ENCODE measurements at places on chromosomes 7 and 10. TPM values are rescaled to one million over a fixed set of nuclear protein-coding genes. Genes with fewer than 3 reads are reported as not detected.

GRCh38 chr7:25624833-25625232 is 396.5 kb upstream of the NPVF start:
- DNase-seq = no peak

DNA sequence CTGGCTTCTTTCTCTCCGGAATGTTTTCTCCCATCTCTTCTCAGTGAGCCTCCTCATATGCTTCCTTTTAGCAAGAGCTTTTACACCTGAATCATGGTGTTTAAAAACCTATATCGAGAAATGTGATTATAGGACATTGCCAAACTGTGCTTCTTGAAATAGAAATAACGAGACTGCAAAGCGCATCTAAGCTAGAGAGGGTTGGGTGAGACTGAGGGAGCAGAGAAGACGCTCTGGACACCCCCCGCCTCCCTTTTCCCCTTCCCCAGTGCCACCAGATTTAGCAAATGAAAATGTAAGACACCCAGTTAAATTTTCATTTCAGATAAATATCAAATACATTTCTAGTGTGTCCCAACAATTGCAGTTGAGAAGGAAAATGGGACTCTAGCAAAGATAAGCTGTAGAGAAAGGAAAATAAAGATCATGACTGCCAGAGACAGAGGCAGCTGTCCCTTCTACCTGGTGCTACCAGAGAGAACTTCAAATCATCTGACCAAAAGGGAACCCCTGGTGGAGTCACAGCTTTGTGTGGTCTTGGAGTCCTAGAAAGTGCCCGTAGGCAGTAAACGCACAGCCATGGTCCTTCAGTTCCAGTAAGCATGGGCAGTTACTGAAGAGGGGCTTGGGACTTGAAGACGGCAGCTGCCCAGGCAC is 14.6 kb downstream of the GSDME start:
- DNase-seq = no peak

DNA sequence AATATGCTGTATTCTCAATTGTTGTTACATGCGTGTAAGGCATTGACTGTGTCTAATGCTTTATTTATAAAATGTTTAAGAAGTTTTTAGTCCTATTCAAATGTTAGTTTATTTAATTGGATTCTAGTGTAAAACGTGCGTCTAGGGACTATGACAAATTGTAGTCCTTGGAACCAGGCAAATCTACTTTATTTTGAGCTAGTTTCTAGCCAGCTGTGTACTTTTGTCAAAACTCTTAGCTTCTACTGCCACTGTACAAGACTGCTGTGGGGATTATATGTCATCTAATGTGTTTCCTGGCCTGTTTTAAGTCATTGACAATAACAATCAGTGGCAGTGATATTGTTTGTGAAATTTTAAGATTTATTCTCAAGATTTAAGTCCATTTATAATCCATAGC is 220.5 kb upstream of the SEMA3D start:
- DNase-seq = no peak

- no peak for DNase-seq
Observed at GRCh38 chr7:83574616-83575015, 74.3 kb downstream of the SEMA3E start.

DNA sequence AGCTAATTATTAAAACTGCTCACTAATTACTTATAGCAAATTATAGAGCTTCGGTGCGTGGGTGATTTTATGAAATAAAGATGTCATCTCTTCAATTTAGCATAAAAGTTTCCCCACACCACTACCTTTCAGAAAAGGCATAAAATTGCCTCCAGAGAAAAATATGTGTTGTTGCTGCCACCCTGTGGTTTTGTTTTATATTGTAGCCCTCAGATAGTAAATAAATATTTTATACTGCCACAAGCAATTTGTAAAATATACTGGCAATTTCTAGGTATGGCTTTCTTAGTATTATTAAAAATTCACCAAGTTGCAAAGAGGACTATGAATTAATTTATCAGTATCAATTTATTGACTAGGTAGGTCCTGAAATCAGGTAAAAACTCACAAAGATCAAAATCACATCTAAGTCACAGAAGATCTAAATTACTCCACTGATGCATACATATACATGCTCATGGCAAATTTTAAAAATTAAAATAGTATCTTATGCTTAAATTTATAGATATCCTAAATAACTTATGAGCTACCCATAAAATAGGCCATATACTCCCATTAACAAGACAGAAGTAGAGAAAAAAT is 26.5 kb downstream of the ASNS start:
- DNase-seq = peak; percentile 38

DNA sequence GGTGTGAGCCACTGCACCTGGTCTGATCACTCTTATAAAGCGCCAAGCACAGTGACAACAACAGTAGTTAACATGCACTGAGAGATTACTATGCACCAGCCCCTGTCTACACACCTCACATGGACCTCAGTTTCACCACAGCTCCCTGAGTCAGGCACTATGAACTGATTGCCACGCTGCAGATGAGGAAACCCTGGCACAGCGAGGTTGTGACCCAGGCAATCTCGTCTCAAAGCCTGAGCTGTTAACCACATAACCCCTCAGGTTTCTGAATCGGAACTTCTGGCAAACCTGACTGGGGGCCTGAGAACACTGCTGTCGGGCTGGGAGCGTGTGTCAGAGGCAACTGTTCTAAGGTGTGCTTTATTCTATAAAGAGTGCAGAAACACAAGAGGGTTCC is 150.8 kb downstream of the RNF216 start:
- DNase-seq = no peak

DNA sequence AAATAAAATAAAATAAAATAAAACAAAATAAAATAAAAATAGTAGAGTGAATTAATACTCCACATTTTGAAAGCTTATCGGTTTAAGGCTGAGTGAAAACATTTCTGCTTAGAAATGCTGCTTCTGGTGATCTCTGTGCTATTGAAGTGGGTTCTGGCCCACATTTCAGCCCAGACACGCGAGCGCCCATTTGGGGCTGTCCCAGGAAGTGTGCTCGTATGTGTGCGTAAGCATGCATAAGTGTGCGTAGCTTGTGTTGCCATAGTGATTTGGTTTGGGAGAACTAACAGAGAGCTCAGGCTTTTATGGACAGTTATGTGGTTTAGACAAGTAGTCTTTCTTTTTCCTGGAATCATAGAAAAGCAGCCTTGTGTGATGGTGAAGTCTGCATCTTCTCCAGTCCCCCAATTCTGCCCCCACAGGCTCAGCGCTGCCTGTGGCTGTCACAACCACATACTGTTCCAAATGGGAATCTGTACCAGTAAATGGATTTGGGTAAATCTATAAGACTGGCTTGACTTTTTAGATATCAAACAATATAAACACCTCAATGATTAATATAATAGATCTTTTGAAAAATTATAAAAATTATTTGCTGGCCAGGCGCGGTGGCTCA is 29.8 kb upstream of the PURB start:
- DNase-seq = no peak

GRCh38 chr7:122896509-122896908 is 10.2 kb upstream of the CADPS2 start:
- DNase-seq = no peak

GRCh38 chr7:1663223-1663622 is 6.9 kb upstream of the ELFN1 start:
- DNase-seq = no peak

- no peak for DNase-seq
Observed at GRCh38 chr7:2966466-2967078, 77.1 kb downstream of the CARD11 start.

- DNase-seq = no peak
Observed at GRCh38 chr10:2990764-2991163, 76.6 kb upstream of the PFKP start.

- DNase-seq = no peak
Observed at GRCh38 chr7:11332865-11333228, 359.2 kb downstream of the PHF14 start.

The CDHR3 gene
- total RNA-seq = 0.30 TPM

The ARL3 gene
- total RNA-seq = 12.5 TPM

The OR2A1 gene
- total RNA-seq = not detected

All from OCI-LY7 (cell line).